SIG-M5 (cell line): ENCODE measurements at places on chromosomes 1 and 21.

- DNase-seq: no peak
These were observed 48.6 kb upstream of the ZNHIT6 start for GRCh38 chr1:85756864-85757263.

GRCh38 chr21:17045214-17045853 lies 467.5 kb upstream of the CXADR start:
- no peak for DNase-seq

DNA sequence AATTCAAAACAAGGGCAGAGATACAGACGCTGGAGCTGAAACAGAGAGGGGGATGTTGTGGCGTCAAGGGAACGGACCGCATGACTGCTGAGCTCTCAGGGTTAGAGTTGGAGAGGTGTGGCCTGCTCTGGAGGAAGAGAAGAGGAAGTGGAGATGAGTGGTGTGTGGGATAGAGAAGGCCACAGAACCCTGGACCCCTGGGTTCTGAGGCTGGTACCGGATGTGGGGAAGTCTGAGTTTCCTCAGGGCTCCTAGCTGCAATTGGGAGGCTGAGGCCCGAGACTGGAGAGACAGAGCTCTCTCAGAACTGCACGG lies 1.8 kb downstream of the BCAN start:
- peak; percentile 52 for DNase-seq

GRCh38 chr1:5481889-5482288 lies 510.3 kb downstream of the NPHP4 start:
- DNase-seq: no peak

- no peak for DNase-seq
These were observed 287.4 kb downstream of the NPHP4 start for GRCh38 chr1:5704561-5705514.

DNA sequence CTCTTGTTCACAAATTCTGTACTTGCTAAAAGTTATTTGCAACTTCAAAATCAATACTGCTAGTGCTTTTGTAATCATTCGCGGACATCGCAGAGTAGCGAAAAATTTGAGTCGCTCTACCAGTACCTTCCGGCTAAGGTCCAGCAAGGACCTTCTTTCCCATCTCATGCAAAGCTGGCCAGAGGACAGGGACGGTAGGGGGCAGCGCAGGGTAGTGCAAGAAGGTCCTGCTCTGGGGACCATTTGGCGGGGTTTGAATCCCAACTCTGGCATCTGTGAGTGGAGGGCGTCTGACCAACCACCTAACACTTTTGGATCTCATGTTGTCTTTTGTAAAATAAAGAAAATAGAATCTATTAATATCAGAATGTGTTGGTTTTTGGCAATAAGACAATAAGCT lies 258.3 kb downstream of the SPATA17 start:
- DNase-seq: no peak
